Neuronal stem cell (in vitro differentiated cells): ENCODE measurements at places on chromosomes 11 and 22.
A peak's percentile ranks its signal among the peaks of the same experiment; 100 is the strongest.

GRCh38 chr11:88489030-88489429, 151.5 kb upstream of the CTSC start:
- DNase-seq: no peak

- DNase-seq: no peak
Observed at GRCh38 chr11:12247543-12248254, 129.7 kb upstream of the PARVA start.

DNA sequence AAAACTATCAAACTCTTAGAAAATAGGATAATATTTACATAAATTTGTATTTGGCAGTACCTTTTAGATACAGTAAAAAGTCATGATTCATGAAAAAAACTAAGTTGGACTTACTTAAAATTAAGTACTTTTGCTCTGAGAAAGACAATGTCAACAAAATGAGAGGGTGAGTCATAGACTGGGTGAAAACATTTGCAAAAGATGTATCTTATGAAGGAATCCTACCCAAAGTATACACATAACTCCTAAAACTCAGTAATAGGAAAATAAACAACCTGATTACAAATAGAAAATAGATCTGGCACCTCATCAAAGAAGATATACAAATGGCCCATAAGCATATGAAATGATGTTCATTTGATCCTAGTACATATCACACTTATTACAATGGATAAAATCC, 1154.6 kb downstream of the JRKL start:
- DNase-seq: no peak

DNA sequence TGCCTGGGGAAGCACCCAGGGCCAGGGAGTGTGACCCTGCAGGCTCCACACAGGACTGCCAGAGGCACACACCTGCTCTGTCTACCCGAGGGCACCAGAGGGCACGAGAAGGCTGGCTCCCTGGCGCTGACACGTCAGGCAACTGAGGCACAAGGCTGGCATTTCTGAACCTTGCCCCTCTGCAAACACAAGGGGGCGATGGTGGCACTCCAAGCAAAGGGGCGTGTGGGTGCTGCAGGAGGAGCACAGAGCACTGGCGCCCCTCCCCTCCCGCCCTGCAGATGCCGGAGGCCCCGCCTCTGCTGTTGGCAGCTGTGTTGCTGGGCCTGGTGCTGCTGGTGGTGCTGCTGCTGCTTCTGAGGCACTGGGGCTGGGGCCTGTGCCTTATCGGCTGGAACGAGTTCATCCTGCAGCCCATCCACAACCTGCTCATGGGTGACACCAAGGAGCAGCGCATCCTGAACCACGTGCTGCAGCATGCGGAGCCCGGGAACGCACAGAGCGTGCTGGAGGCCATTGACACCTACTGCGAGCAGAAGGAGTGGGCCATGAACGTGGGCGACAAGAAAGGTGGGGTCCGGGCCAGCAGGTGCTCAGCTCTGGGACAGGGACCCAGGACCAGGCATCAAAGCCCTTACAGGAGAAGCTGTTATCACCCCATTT, 20.8 kb upstream of the TXNRD2 start:
- DNase-seq: peak; percentile 70

- DNase-seq: no peak
Observed at GRCh38 chr11:20501971-20502370, 97.4 kb upstream of the SLC6A5 start.

- no peak for DNase-seq
Observed at GRCh38 chr11:20623252-20623651, 23.8 kb downstream of the SLC6A5 start.

DNA sequence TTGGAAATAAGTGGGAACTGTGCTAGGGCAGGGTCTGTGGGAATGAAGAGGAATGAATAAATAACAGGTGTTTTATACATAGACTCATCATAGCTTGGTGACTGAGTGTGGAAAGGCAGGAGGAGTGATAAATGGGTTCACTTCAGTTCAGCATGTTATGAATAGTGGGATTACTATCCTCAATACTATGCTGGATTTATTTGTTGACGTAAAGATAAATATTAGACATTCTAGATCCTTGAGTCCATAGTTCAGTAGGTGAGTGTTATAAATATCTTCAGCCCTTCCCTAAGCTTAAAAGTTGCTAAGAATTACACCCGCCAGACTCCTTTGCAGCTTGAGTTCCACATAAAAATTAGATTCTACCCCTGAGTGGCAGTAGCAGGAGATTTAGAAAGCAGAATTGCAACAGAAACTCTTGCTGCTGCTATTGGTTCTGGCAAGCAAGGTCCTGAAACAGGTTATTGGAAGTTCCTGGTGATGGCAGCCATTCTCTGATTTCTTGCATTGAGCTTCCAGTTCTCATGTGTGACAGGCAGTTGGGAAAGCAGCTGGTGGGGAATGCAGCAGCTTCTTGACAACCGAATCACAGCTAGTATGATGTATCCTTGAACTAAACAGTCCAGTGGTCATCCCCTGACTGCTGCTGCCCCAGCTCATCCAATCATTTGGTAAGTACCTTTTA, 1558.9 kb downstream of the FAM181B start:
- DNase-seq: no peak

DNA sequence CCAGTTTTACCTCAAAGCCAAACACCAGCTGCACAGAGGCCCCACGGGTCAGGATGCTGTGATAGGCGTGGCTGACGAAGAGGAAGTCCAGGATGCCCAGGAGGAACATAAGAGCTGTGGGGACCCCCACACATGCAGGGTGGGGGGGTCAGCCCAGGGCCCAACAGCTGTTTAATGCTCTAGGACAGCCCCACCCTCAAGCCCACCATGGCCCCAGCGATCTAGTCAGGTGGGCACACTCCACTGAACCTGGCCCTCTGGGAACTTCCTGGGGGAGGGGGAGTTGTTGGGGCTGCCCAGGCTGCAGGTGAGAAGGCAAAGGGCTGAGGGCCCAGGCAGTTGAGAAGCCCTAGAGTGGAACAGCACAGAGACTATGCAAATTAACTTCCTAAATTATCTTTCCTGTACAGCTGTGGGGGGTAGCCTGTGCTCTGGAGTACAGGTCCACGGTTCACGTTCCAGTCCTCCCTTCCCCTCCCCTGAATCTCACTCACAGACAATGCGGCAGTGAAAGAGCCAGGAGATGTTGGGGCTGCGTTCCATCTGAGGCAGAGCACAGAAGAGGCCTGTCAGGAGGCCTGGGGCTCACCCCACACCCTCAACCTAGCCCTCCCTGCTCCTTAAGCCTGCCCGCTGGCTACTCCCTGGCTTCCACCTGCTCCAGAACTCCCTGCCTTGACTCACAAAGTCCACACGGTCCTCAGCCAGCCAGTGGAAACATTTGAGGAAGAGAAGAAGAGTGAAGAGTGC, 1.9 kb downstream of the SYVN1 start:
- DNase-seq: no peak
